ENCODE measurements at places on chromosomes 3 and 15.

DNA sequence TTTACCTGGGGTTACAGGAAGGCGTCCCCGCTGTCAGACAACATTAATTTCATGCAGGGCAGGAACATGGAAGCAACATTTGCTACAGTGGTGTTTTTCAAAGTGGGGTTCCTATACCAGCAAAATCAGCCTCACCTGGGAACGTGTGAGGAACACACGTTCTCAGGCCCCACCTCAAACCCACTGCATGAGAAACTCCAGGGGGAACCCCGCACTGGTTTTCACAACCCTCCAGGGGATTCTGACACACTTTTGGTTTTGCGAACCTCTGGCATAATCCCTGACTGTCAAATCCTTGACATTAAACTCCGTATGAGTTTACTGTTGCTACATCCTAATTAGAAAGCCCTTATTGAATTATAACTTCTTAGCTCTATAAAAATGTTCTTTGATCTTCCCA is 127.7 kb downstream of the LRRK1 start:
- DNase-seq: peak; percentile 9

GRCh38 chr3:60086811-60087210 is 1037.0 kb upstream of the CFAP20DC start:
- DNase-seq: peak; percentile 69

GRCh38 chr15:41968701-41969100 is 3.7 kb downstream of the EHD4 start:
- no peak for DNase-seq

DNA sequence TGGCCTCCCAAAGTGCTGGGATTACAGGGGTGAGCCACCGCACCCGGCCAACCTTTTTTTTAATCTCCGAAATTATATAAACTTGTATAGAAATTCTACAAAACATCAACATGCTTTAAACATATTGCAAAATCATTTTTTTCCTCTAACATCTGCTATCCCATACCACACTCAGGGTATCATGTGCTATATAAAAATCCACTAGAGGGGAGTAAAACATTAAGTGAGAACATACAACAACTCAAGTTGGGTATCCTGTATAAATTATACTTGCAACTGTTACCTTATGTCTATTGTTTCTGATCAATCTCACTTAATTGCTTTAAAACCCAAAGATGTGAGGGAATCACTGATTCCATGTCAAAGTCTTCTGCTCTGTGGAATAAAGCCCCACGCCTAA is 71.9 kb upstream of the FBN1 start:
- no peak for DNase-seq

DNA sequence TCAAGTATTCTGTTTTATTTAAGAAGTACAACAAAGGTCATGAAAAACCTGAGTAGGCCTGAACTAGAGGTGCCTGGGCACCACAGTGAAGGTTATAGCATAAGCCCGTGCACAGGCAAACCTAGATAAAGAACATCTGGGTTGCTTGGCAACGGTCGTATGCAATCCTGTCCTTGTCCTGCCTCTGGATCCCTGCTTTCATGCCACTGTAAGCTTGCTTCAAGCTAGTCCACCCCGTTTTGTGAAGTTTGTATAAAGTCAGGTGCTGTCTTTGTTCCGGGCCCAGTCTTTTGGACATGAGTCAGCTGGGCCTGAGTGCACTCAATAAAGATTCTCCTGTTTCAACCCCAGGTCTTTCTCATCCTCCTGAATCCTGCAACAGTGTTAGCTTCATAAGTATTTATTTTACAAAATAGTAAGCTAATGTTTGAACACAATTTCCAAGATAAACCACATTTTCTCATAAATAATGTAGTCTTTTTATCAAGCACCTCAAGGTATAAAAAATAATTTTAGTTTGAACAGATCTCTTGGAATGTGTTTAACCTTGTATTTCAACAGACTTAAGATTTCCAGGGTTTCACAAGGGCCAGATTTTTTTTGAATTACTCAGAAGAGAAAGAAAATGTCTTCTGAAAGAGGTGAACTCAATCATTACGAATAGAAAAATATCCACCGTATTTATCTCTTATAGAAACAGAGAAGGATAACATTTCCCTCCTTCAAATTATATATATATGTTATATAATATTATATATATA is 14.3 kb upstream of the SLC9C1 start:
- no peak for DNase-seq

DNA sequence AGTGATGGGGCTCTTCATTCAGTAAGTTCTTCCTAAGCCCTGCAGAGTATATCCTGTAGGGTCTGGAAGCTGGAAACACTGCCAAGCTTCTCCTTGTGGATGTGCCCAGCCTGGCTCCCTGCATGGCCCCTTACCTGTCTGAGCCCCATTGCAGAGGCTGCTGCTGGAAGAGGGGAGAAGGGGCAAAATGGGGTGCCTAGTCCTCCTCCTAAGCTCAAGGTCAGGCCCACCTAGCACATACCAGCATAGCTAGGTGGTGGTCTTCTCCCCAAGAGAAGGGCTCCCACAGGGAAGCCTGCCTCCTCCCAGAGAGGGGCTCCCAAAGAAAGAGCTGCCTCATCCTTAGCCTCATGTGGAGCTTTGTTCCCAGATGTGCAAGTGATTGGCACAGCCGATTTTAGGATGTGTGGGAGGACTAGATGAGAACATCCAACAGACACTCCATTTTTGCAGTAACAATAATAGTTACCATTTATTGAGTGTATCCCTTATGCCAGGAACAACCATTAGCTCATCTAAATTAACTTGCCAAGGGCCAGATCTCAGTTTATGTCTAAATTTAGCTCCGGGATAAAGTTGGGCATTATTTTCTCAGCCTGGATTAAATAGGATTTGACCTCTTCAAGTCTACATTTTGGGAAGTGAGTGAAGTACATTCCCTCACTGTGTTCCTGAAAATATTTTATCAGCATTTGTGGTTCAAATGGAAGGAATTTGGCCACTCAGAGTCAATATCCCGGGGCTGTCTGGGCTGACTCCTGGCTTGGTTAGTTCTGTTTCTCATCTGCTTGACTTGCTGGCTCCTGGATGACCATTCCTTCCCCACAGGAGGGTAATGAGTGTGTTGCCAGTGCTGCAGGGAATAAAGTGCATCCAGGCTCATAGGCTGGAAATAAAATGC is 291.1 kb upstream of the ROPN1 start:
- no peak for DNase-seq

DNA sequence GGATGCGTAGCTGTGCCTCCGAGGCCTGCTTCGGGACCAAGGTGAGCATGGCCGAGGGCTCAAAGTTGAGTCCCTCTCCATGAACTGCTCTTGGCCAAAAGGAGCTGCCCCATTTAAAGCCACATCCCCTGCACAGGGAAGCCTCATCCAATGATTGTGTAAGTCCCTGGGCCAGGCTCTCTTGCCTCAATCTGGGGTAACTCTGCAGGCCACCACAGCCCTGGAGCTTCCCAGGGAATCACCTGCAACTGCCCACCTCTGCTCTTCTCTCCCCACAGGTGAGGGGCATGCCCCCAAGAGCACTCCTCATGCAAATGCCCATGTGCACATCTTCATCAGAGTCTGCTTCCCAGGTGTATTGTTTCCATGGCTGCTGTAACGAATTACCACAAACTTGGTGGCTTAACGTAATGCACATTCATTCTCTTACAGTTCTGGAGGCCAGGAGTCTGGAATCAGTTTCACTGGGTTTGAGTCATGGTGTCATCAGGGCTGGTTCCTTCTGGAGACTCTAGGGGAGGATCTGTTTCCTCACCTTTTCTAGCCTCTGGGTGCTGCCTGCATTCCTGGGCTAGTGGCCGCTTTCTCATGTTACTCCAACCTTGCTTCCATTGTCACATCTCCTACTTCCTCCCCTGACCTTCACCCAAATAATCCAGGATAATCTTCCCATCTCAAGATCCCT is 25.0 kb upstream of the LOXL1 start:
- no peak for DNase-seq

GRCh38 chr15:34951993-34952392 is 17.5 kb downstream of the AQR start:
- no peak for DNase-seq

DNA sequence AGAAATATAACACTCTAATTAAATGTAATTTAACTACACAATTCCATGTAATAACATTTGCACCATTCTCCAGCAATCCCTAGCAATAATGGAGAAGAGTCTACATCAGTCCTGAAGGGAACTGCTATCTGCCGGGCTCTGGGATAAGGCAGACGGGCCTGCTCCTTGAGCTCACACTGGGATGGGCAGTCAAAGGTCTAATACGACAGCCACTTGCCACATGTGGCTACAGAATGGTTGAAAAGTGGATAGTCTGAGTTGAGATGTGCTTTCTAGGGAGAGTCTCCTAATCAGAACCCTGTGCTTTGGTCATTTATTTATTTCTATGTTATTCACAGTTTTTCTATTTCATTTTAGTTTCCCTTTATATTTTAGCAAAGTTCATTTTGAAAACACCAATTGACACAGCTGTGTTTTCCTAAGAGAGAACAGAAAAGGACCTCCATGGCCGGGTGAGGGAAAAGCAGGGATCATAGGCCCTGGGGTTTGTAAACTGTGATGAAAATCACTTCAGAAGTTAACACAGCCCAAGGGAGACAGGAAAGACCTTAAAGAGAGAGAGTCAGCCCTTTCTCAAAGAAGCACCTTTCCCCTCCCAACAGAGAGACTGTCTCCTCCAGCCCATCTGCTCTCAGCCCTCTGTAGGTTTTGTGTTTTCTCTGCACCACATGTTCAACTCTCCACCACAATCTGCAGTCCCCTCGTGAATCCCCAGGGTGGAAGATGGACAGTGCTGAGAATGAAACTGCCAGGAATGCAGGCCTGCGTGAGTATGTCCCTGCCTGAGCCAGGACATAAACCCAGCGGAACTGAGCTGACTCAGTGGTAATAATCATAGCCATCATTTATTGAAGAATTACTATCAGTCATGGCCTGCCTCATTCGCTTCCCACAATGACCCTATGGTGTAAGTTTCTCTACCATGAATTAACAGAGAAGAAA is 11.6 kb downstream of the FSIP1 start:
- DNase-seq: no peak

GRCh38 chr15:91099995-91100813 is at the start of gene SV2B:
Gene SV2B (plus strand): TSS chr15:91100257. CDS start chr15:91226264, 126,007 bp downstream.
- DNase-seq: peak; percentile 72

DNA sequence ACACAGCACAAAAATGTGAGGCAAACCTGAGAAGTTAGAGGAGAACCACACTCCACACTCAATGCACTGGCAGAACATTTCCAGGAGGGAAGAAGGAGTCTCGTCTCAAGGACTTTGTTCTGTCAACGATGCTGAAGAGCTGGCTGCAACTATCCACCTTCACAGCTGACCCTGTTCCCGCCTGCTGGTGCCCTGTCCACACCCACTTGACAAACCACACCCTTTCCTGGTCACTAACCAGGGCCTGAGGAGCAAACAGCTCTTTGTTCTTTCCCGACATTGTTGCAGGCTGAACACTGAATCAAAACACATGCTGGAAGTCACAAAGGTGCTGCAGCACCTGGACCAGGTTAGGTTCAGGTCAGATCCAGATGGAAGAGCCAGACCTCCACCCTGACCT is 92.6 kb upstream of the ARRDC4 start:
- no peak for DNase-seq

All from activated CD8-positive, alpha-beta memory T cell treated with anti-CD3 and anti-CD28 coated beads for 24 hours (primary cell).